ENCODE measurements at places on chromosomes 6 and 20.

- DNase-seq = no peak
These were observed 467.4 kb upstream of the PLCB4 start for GRCh38 chr20:8601542-8601912.

- DNase-seq = no peak
These were observed 1293.7 kb downstream of the EPHA7 start for GRCh38 chr6:92125681-92126080.

- DNase-seq = no peak
These were observed 55.1 kb downstream of the ORC3 start for GRCh38 chr6:87645080-87645479.

GRCh38 chr6:37143585-37143984 lies 26.4 kb upstream of the PIM1 start:
- DNase-seq = no peak

- no peak for DNase-seq
These were observed 59.6 kb upstream of the QKI start for GRCh38 chr6:163354761-163355425.

GRCh38 chr6:148177589-148178233 lies 164.9 kb upstream of the SASH1 start:
- no peak for DNase-seq

DNA sequence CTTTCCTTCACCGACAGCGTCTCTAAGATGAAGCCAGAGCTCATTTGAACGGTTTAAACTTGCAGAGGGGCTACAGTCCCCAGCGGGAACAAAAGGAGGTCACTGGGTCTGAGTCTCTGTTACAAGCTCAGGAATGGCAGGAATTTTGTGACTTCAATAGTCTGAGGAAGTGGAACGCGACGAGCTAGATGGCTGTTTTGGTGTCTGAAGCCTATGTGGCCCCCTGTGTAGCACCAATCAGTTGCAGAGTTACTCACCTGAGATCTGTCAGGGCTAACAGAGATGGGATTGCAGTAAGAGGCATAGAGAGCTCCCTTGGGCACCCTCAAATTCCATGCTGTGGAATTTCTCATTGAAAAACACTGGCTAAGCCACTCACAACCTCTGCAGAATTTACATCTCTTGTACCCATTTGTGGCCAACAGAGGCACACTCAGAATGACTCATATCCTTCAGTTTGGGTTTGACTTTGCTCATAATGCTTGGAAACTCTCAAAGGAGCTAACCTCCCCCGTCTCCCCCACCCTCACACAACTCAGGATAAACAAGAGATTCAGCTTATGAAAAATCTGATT lies 7.1 kb upstream of the TCP11 start:
- no peak for DNase-seq

DNA sequence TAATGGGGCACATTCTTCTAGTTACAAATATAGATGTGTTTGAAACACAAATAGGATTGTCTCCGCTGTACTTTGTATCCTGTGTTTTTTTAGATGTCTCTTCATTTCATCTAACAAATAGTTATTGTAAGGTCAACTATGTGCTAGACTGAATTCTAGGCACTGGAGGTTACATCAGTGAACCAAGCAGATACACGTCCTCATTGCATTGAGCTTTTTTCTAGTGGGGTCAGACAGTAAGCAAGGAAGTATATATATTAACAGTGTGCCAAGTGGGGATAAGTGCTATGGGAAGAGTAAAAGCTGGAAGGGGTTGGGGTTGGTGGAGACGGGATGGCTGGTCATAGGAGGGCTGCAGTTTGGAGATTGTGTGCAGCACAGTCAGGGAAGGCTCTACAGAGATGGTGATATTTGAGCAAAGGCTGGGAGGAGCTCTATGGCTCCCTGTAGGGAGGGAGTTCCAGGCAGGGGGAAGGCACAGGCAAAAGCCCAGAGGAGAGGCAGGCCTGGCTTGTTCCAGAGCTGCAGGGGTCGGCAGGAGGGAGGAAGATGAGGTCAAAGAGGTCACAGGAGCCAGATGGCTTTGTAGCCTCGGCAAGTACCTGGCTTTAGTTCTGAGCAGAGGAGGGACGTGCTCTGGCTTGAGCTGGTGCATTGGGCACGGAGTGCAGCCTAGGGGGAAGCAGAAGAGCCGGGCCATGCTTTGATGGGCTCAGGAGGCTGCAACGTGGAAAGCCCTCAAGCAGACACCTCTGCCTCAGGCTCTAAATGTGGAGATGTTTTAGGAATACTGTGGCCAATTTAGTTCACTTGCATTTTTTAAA lies 152.3 kb downstream of the ZDHHC14 start:
- no peak for DNase-seq

- DNase-seq = no peak
These were observed 83.9 kb upstream of the DUSP22 start for GRCh38 chr6:208364-208763.

- no peak for DNase-seq
These were observed 79.0 kb downstream of the SAMD3 start for GRCh38 chr6:130143709-130144108.

DNA sequence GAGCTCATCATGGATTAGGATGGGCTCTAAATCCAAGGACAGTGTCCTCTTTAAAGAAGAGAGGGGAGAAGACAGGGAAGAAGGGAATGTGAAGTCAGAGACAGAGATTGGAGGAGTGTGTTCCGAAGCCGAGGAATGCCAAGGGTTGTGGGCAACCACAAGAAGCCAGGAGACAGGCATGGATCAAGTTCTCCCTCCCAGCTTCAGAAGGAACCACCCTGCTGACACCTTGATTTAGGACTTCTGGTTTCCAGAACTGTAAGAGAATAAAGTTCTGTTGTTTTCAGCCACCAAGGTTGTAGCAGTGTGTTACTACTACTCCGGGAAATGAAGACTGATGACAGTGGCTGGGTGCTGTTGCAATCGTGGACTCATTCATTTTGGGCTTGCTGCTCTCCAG lies 120.1 kb downstream of the RPS12 start:
- DNase-seq = no peak

DNA sequence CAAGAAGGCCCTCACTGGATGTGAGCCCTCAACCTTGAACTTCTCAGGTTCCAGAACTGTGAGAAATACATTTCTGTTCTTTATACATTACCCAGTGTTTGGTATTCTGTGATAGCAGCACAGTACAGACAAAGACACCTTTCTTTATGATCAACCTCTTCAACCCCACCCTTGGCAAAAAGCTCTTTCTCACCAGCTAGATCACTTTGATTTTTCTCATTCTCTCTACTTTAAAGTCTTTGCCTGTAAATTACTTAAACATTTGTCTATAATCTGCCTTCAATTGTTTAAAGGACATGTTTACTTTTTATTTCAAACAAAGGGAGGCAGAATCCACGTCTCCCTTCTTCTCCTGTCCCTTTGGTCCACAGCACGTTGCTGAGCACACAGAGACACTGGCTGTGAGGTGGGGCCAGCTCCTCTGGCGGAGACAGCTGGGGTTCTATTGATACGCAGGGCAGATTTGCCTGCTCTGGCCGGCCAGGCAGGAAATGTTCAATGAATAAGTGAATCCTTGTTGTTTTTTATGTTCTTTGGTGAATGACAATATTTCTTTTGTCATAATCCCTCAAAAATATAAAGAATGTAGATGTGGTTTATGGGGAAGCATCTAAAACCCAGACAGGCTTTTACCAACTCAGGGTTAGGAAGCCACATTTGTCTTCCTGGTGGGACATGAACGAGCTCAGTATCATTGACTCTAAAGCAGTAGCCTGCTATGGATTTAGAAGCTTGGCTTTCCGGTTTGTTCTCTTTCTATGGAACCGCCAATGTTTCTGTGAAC lies 52.9 kb downstream of the NEDD9 start:
- no peak for DNase-seq

GRCh38 chr20:3712279-3712873 lies at the start of gene SIGLEC1:
SIGLEC1 (minus strand) TSS chr20:3712600; CDS start chr20:3707128, 5,472 bp downstream.
- DNase-seq = no peak

GRCh38 chr20:11935212-11936154 lies 17.8 kb downstream of the BTBD3 start:
- no peak for DNase-seq

DNA sequence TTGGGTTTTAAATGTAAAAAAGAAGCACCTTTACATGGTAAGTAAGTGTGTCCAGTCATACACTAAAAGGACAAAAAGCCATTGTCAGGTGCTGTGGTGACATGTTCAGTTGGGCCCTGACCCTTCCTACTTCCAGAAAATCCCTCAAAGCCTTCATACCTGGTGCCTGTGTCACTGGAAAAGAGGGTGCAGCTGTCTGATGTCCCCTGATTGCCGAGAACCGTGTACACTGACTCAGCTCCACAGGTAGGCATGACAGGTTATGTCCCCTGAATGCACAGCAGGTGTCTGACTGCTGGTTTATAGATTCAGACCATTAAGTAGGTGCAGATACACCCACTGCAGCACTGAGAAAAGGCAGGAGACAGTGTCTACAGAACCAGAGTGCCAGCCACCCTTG lies 99.1 kb downstream of the FOXC1 start:
- DNase-seq = no peak

DNA sequence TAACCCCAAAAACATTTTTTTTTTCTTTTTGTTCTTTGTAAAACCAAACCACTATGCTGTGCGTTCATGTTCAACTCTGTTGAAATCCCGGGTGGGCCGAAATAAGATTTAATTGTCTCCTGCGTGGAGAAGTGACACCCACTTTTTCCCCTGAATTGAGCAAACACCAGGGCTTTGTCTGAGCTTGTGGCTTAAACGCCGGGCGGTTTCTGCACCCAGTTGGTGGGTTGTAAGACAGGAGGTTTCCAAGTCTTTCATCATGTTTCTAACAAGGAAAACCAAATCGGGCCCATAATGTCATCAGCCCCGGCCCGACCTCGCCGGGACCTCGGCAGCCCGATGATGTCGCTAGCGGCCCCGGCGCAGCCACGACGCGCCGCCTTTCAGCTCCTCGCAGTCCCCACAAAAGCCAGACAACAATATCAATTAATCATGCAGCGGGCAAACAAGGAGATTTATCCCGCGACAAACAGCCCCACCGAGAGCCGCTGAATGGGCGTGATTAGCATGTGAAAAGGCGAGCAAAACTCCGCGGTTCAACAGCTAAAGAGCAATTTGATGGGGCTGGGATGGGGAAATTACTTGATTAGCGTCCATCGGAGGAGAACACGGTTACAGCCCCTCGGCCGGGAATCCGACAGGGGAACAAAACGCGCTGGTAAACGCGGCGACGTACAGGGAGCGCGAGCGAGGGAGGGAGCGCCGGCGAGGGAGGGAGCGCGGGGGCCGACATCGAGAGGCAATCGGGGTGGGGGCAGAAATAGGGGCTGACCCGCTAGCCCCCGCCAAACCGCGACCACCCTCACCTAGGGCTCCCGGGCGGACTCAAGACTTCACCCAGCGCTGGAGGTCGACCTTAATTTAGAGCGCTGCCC lies 5.3 kb downstream of the LINC00237 start:
- DNase-seq = no peak

GRCh38 chr6:3729603-3730344 lies 21.7 kb downstream of the PXDC1 start:
- DNase-seq = no peak
